Ascending aorta (tissue), 2 donors: ENCODE measurements at places on chromosomes 2 and 18.

DNA sequence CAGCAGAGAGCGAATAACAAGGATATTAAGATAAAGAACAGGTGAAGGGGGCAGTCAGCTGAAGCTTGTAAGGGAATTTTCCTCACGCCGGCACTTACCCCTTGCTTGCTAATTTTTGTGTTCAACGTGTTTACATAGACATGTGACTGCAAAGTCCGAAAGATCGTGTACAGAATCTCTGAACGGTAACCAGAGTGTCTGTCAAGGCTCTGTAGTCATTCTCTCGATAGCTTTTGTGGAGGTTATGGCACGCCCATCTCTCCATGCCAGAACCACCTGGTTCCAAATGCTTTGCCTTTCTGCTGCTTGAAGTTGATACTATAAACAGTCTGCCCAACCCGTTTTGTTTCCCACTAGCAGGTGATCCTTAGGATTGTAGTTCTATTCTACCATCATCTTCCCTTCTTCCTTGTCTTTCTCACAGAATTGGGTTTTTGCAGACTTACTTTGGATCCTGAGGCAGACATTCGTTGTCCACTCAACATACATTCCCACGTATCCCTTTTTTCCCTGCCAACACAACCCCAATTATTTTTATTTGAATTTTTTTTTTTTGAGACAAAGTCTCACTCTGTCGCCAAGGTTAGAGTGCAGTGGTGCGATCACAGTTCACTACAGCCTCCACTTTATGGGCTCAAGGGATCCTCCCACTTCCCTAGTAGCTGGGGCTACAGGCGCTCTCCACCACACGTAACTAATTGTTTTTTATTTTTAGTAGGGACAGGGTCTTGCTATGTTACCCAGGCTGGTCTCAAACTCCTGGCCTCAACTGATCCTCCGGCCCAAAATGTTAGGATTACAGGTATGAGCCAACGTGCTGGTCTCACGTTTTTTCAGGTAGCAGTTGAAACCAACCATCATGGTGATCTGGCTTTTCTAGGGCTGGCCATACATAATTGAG, 1.3 kb upstream of the USP34 start:
- DNase-seq = no peak

GRCh38 chr2:224925810-224926100, 116.5 kb downstream of the DOCK10 start:
- DNase-seq = no peak

GRCh38 chr2:15049096-15049993, 416.8 kb downstream of the LRATD1 start:
- no peak for DNase-seq

DNA sequence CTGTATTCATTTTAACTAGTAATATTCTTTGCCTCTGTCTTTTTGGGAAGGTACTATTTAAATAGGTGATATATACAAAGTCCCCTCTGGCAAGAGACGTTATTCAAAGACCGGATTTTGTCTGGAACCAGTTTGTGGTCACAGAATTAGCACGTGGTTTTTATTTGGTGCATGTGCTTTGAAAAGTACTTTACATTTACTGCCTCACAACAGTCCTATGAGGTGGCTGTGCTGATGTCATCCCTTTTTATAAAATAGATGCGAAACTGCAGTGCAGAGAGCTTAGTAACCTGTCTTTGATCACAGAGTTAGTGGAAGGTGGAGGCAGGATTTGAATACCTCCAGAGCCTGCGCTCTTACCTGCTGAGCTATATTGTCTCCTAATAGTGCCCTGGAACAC, 4.0 kb downstream of the LPIN1 start:
- DNase-seq = no peak

DNA sequence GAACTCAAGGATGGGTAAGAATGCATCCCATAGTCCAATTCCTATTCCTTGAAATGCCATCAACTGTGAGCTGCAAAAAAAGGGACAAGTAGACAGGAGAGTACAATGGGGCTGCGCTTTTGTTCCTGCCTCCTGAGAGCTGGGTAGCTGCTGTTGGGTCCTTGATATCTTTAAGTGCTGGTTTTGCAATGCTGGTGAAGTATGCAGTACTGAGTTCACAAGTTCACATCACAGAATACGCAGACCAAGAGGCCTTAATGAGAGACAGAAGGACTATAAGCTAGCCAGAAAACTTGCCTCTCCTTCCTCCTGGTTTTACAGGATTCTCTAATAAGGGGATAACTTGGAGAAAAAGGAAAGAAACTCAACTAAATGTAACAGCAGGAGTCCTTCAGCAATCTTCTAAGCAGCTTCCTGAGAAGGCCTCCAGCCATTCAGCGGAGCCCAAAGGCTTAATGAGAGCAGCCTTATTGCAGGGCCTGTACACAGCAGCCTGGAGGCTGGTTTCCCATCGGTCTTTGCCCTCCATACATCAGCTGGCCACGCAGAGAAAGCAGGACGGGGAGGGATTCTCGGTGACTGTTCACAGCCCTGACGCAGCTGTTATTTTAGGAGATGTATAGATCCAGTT, 293.1 kb downstream of the CDCA7 start:
- DNase-seq = no peak

DNA sequence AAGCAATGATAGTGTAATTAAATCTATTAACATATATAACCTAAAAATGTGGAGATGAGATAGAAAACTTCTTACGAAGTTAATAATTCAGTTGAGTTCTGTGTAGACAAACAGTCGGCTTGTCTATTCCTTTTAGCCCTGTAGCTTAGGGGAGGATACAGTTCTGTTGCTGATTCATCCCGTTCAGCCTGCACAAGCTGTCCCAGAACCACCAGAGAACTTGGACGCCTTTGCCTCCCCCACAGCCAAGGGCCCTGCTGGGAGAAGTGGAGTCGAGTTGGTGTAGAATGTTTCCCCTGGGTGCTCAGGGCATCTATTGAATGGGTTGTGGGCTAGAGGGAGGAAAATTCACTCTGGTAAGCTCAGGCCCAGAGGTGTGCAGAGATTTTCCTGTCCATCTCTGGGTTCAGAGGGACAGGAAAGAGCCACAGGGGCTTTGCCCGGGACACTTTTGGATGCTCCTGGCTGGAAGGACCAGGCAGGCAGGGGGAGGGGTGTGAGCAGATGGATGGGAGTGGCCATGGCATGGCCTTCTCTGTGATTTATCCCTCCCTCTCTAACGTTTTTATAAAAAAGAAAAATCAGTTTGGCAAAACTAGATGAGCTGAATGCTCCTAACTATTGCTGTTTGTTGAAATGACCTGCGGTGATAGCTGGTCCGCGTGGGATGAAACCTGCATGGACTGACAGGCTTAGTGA, 42.8 kb upstream of the GALR1 start:
- peak; percentile 36 for DNase-seq

GRCh38 chr2:10192392-10193015, 70.0 kb downstream of the RRM2 start:
- no peak for DNase-seq

DNA sequence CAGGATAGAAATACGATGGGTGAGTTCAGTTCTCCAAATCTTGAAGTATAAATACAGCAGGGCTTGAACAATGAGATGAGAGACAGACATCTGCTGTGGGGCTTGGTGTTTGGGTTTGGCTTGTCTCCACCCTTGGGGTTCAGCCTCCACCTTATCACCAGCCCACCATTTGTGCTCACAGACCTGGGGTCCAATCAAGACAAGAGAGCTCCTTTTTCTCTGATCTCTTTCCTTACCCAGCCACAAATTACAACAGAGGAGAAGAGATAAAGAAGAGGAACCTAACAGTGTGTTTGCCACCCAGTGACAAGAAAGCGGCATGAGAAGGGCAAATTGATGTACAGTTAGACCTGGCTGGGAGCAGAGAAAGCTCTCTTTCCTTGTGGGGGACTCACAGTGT, 204.5 kb upstream of the CXCR4 start:
- no peak for DNase-seq

- peak; percentile 51 for DNase-seq
These were observed 133.5 kb downstream of the PTGR3 start for GRCh38 chr18:75075429-75075841.

- no peak for DNase-seq
These were observed 108.1 kb upstream of the CREB1 start for GRCh38 chr2:207421671-207422070.

GRCh38 chr2:26822877-26823276, 25.1 kb upstream of the DPYSL5 start:
- no peak for DNase-seq

DNA sequence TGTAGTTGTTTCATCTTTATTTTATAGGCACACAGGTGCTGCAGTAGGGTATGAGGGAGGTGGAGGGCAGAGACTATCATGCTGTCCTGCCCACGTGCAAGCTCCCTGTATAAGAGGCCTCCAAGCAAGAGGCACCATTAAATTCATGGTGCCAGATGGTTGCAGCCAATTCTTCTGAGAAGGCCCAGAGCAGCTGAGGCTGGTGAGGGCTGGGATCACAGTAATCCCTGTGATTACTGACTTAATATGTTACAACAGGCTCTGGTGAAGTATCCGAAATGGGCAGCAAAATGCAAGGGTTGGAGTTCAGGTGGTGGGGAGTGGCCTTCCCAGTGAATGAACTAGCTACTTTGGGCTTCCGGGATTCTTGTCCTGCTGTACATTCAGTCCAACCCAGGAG, 191.9 kb upstream of the SMAD2 start:
- no peak for DNase-seq

DNA sequence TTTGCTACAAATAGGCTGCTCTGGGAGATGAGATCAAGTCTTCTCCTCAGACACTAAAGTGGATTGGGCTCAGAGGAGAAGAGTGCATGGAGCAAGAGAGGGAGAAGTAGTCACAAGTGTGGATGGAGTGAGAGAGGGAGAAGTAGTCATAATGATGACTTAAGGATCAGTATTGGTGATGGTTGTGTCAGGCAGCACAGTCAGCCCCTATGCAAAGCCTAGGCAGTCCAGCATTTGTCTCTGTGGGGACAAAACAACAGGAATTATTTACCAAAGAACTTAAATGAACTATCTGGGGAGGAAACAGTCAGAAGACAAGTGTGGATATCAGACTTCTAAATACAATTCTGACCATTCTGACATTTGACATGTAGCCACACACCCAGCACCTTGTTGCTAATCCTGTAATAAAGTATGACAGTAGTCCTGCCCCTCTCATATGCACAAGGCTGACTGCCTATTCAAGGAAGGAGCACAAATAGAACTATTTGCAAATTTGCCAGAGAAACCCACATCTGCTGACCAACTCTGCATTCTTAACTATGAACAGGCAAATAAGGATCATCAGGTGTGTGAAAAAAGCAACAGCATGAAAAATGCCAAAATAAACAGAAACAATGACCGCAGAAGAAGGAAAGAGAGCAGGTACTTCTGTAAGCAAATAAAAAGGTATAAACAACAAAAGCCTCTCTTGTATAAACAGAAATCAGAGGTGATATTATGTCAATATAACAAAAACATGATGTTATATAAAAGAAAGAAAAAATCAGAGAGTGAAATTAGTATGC, 1597.9 kb upstream of the ACVR2A start:
- no peak for DNase-seq

GRCh38 chr2:120346667-120347358, 877 bp downstream of the INHBB start:
- DNase-seq = no peak
